ENCODE measurements at places on chromosomes 7 and 10.

- DNase-seq: no peak
These were observed 536.5 kb upstream of the MGMT start for GRCh38 chr10:128930515-128930914.

GRCh38 chr10:112689327-112690072 lies 242.5 kb downstream of the VTI1A start:
- DNase-seq: no peak

GRCh38 chr10:77565590-77566023 lies 72.0 kb downstream of the KCNMA1 start:
- no peak for DNase-seq

DNA sequence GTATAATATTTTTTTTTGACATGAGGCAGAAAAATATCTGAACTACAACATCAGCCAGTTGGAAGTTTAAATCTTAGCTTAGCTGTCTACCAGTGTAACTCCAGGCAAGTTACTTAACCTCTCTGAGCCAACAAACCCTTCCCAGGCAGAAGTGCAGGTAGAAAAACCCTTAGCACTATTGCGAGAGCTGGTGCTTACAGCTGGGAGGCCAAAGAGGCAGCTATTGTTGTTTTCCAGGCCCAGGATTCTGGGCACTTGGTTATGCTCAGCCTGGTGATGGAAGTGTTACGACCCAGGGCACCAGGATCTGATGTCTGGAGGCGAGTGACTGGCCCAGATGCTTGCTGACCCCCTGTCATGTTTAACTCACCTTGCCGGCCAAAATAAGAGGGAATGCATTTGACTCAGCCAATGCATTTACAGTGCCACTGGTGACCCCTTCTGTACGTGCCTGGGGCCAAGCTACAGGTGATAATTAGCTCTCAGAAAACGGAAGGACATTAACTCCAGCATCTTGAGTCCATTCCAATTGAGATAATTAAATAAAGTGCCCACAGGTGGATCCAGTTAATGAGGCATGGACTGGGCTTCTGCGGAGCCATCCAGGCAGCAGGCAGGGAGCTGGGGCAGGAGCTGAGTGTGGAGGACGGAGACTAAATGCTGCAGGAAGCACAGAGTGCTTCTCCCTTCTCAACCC lies 126.5 kb upstream of the HABP2 start:
- peak; percentile 5 for DNase-seq

GRCh38 chr10:61503051-61503450 lies 49.9 kb upstream of the TMEM26 start:
- DNase-seq: no peak

DNA sequence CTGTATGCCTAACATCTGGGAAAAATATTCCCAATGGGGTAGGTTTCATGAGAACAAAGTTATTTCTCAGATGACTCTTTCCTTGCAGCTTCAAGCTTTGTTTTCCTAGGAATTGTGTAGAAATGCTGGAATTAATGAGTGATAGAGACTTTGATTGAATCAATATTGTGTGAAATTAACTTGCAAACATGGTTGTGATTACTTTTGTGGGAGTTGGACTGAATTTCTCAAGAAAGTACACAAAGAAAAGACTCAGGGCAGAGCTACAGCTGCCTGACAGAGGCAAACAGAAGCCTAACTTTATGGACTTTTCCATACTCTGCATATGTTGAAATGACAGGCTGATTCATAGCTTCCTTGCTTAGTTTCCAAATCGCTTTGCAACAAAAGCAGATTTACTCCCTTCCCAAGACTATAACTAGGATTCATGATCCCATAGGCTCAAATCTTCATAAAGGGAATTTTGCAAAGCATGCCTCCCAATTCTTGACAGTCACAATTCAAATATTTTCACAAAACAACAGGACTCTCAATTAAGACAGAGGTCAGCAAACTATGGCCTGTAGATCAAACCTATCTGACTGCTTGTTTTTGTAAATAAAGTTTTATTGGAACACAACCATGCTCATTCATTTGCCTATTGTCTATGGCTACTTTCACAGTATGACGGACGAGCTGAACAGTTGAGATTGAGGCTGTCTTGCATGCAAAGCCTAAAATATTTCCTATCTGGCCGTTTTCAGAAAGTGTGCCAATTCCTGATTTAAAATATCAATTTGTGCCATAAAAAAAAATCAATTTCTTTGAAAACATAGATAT lies 27.6 kb downstream of the NRP1 start:
- DNase-seq: no peak

DNA sequence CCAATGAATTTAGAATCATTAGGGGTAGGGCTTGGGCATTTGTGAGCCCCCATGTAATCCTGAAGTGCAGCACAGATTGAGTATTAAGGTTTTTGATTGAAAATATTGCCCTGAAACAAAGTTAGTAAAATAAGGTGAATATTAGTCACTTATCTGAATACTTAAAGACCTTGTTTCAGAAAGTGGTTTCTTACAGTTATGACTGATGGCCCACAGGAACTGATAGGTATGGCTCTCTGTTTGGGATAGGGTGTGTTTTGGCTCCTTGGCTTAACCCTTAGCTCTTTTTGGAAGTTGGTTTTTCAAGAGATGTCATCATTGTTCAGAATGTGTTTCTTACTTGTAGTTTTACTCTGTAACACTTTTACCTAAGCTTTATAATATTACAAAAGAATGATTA lies 34.8 kb downstream of the MDFIC start:
- no peak for DNase-seq

DNA sequence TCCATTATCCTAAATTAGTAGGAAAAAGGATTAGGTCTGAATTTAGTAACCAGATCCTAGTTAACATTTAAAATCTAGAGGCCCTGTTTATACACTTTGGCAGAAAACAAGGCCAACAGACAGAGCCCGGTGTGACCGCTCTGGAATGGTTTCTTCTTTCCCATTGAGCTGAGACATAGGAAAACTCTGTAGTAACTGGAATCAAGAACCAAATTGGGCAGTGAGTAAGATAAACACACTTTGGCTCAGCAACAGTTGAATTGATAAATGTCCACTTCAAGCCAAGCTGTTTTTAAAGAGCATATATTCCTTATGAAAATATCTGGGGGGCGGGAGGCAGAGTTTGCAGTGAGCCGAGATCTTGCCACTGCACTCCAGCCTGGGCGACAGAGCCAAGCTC lies 343.7 kb upstream of the SEMA3A start:
- DNase-seq: no peak

GRCh38 chr10:114652402-114653368 lies 5.4 kb downstream of the ABLIM1 start:
- no peak for DNase-seq

DNA sequence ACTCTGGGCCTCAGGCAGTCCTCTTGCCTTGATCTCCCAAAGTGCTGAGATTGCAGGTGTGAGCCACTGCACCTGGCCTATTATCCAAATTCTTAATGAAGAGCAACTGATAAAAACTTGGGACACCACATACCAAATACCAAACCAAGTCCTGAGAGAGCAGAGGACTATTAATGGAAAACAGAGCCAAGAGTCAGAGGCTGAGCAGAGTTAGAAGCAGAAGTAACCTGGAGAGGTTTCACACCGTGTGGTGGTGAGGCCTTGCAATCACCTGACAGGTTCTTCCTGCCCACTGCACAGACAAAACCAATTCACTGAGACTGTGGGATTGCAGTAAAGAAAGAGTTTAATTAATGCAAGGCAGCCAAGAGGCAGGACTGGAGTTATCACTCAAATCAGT lies 16.0 kb downstream of the SSMEM1 start:
- no peak for DNase-seq

- DNase-seq: peak; percentile 32
These were observed 49.9 kb upstream of the SH2B2 start for GRCh38 chr7:102236592-102237287.

DNA sequence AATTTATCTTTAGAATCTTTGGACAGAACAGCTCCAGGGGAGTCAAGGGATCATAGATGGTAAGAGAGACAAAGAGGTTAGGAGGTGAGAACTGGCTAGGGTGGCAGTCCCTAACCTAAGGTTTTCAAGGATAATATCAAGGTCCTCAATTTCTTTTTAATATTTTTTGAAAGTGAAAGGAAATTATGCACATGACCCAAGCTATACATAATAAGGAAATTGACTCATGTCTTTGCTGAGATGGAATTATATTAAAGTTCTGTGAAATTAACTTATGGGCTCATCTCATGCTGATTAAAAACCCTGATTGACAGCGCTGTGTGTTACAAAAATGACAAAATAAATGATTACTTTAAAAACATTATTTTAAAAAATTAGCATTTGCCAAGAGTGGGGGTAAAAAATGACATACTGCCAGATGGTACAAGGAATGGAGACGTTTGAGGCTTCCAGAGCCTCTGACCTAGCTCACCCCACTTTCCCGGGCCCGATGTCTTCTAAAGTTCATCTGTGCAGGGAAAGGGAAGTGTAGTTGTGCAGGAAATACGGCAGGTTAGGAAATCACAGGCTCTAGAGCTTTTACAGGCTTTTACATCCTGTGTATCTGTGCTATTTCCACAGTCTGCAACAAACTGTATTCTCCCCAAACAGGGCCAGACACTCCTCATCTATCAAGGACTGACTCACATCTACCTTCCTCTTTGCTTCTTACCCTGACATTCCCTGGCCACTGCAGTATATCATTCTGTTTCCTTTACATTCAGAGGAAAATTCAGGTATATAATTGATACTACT lies 185.6 kb upstream of the PRSS58 start:
- no peak for DNase-seq

GRCh38 chr10:128095027-128095752 lies 31.0 kb downstream of the MKI67 start:
- DNase-seq: no peak

GRCh38 chr7:74230446-74231231 lies 20.8 kb downstream of the LAT2 start:
- DNase-seq: no peak

GRCh38 chr7:35420656-35421055 lies 166.8 kb upstream of the TBX20 start:
- DNase-seq: no peak

DNA sequence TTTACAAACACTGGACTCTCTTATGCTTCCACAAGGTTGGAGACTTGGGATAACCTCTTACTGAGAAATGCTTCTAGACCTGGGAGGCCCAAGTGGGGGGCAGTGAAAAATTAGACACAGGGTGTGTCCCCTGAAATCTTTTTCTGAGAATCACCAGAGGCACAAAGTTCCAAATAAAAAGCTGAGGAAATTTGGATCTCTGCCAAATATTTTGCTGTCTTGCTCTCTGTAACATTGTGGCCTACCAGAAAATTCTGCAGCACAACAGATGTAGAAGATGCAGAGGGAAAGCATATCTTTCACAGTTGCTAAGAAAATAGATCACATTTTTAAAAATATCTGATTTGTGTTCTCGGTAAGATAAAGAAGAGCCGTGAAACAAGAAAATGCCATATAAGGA lies 849.4 kb downstream of the CCSER2 start:
- DNase-seq: no peak

DNA sequence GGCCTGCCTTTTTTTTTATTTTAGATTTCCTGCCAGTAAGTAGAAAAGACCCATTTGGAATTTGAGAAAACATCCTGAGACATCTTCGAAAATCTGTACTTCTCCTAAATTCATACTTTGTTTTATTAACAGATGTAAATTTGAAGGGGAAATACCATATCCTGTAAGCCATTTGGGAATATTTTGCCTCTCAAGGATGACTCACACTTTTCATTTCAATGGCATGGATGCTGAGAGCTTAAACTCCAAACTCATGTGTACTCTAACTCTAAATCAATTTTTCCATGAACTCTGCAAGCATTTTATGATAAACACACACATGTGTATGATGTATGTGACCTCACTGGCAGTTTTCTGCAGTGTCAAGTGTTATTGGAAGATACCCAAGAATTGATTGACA lies 89.0 kb downstream of the SEMA3A start:
- DNase-seq: no peak

- peak; percentile 45 for DNase-seq
These were observed 9.2 kb upstream of the ATXN7L1 start for GRCh38 chr7:105885387-105886111.

- no peak for DNase-seq
These were observed 128.4 kb upstream of the STARD3NL start for GRCh38 chr7:38049679-38050078.

- no peak for DNase-seq
These were observed 16.8 kb downstream of the GIMAP5 start for GRCh38 chr7:150753826-150754603.

GRCh38 chr7:1438821-1439220 lies 20.4 kb downstream of the MICALL2 start:
- no peak for DNase-seq

DNA sequence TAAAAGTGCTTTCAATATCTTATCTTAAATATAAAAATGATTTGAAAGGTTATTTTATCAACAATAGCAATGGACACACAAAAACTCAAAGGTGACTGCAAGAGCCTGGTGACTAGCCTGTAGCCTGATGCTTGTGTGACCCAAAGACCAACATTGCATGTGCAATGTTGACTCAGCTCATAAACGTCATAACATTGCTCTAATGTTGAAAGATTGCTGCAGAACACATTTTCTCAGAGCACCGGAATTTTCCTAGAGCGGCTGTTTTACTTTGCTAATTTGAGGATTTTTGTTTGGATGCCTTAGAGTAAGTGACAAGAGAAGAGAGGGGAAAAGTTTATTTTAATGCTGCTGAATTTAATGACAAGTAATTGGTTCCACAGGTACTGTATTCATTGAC lies 107.1 kb downstream of the RAB18 start:
- DNase-seq: no peak

DNA sequence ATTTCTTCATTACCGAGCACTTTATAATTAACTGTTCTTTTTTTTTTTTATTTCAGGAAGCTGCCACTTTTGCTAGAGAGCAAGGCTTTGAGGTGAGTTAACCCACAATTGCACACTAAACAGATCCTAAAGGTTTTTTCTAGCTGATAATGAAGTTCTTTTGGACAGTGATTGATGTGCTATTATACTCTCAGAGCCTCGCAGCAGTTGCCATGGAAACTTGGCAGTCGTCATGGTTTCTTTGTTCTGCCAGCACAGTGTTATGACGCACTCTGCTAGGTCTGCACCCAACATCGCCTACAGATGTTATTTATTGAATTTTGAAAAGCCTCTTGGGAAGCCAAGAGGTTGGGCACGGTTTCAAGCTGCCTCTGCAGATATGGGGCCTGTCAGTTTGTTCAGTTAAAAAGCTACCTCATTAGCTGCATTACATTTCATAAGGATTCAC lies 237.2 kb upstream of the KAT6B start:
- DNase-seq: peak; percentile 92

GRCh38 chr7:29748286-29749099 lies 57.8 kb upstream of the WIPF3 start:
- DNase-seq: peak; percentile 39

DNA sequence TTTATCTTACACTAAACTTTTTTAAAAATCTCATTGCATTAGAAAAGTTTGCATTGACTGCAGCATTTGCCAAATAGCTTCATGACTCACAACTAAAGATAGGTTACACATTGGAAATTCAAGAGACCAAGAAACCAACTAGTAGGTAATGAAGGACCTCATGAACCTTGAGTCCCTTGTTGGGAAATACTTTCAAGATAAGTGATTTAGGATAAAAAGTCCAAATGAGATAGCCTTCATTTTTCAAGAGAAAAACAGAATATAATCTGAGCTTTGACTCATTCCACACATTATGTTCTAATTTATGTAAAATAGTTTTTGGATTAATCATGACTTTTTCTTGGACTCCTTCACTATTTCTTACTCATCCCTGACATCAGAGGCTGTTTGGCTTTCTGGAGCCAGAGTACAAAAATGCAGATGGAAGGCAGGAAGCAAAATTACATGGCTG lies 13.1 kb upstream of the LIPF start:
- no peak for DNase-seq

- DNase-seq: no peak
These were observed 5.7 kb downstream of the OSBPL3 start for GRCh38 chr7:24974026-24974832.

Measured in COR-L47 (cell line).